ENCODE measurements at places on chromosomes 12 and 14. TPM values are rescaled to one million over a fixed set of nuclear protein-coding genes. Genes with fewer than 3 reads are reported as not detected.
A peak's percentile ranks its signal among the peaks of the same experiment; 100 is the strongest.

DNA sequence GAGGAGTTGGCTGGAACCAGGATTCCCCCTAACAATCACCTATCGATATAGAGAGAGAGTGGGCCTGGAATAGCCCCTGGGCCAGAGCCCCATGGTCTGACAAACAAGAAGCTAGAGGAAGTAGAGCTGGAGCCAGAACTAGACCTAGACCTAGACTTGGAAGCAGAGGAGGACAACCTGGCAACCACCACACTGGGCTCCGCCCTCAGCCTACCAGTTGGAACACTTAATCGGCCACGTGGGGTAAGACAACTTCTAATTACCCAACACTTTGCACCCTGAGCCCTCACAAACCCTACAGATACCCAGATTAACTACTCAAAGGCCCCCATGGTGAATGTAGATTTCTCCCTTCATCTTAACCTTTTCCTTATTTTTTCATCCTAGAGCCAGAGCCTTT, 4.6 kb upstream of the PA2G4 start:
- no peak overlapping the region for H3K4me3 ChIP-seq
- no peak for DNase-seq
- H3K4me1 ChIP-seq: peaks cover 25% of the 10 kb centered on the region
- no peak overlapping the region for H3K27ac ChIP-seq
- no peaks in the 10 kb centered on the region for H3K36me3 ChIP-seq

- H3K4me1 ChIP-seq: peaks cover 16% of the 10 kb centered on the region
- H3K36me3 ChIP-seq: no peaks in the 10 kb centered on the region
- H3K27ac ChIP-seq: no peak overlapping the region
- H3K4me3 ChIP-seq: peak overlapping the region; percentile 22
Measured at GRCh38 chr12:13179211-13180074, 17.1 kb upstream of the EMP1 start.

DNA sequence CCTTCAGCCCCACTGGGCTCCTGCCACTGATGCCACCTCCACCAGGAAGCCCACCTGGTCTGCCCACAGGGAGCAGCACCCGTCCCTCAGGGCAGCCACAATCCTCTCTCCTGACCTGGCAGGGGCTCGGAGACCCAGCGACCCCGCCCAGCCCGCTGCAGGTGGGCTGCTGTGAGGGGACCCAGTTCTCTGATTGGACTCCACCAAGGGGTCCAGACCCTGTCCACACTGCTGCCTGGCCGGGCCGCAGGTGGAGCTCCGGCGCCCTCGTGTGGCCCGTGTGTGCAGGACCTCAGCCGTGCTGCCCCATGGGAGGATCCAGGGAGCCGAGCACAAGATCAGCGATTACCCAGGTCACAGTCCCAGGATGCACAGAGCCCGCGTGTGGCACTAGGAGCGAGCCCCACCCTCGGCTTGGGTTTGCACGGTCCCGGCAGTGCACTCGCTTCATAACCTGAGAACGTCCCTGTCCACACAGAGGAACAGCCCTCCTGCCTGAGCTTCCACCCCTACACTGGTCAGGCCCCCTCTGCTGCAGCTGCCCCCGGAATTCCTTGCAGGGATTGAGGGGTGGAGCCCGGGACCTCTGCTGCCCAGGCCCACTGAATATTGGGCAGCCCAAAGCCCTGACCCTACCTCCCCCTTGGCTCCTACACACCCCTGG, 35.4 kb upstream of the TMEM179 start:
- H3K27ac ChIP-seq: no peak overlapping the region
- H3K4me1 ChIP-seq: no peaks in the 10 kb centered on the region
- peak; percentile 36 for DNase-seq
- H3K27me3 ChIP-seq: no peaks in the 10 kb centered on the region

Gene GPR33
- 0.29 TPM for total RNA-seq

DNA sequence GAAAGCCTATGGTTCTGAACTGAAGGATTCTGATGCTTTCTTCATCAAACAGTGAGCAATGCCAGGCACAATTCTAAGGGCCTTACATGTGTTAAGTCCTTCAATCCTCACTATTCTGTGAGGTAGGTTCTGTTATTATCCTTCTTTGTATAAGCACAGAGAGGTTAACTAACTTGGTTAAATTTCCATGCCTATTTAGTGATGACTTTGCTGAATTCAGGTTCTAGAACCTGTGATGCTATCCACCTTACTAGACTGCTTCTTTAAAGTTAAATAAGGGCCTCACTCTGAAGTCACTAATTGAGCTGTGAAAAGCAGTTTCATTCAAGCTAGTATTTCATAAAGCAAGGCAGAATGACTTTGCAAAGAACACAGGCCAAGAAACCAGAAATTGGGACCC, 138.9 kb upstream of the PARP11 start:
- H3K4me3 ChIP-seq: no peak overlapping the region
- H3K27me3 ChIP-seq: no peaks in the 10 kb centered on the region
- H3K36me3 ChIP-seq: no peaks in the 10 kb centered on the region
- no peak for DNase-seq
- no peaks in the 10 kb centered on the region for H3K4me1 ChIP-seq

Gene BEGAIN
- 2.4 TPM for total RNA-seq

DNA sequence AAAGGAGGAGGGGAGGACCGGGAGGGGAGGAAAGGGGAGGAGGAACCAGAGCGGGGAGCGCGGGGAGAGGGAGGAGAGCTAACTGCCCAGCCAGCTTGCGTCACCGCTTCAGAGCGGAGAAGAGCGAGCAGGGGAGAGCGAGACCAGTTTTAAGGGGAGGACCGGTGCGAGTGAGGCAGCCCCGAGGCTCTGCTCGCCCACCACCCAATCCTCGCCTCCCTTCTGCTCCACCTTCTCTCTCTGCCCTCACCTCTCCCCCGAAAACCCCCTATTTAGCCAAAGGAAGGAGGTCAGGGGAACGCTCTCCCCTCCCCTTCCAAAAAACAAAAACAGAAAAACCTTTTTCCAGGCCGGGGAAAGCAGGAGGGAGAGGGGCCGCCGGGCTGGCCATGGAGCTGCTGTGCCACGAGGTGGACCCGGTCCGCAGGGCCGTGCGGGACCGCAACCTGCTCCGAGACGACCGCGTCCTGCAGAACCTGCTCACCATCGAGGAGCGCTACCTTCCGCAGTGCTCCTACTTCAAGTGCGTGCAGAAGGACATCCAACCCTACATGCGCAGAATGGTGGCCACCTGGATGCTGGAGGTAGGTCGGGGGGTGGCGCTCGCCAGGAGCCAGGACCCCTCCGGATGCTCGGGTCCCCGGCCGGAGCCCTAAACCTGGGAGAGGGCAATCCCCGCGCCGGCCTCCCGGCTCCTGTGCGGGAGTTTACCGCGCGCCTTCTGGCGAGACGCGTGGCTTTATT, at the start of gene CCND2:
Gene CCND2, plus strand, starts transcription at position 111 of the 744 bp plus-strand sequence. Its CDS starts 279 bp downstream, at position 390.
- H3K4me3 ChIP-seq: peak within 1 kb of the TSS; percentile 85
- H3K36me3 ChIP-seq: peaks cover 4% of the 10 kb centered on the region
- H3K27me3 ChIP-seq: no peaks in the 10 kb centered on the region
- DNase-seq: peak; percentile 48

Gene ADAMTS20
- not detected for total RNA-seq

DNA sequence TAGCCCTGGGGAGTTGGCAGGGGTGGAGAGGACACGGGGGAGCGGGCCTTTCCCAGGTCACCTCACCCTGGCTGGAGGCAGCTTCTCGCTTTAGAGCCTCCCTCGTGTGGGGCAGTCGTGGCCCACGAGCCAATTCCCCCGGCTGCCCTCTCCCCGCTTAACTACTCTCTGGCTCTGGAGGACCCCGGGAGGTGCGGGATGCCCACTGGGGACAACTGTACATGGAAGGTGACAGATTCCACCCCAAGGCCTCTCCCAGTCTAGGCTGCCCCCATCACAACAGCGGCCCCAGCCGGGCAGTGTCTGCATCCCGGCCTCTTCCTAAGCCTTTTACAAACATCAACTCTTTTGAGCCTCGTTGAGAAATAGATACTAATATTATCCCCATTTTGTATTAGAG, 78.1 kb downstream of the KIF26A start:
- no peak overlapping the region for H3K27ac ChIP-seq
- no peaks in the 10 kb centered on the region for H3K36me3 ChIP-seq
- no peaks in the 10 kb centered on the region for H3K27me3 ChIP-seq
- no peak for DNase-seq
- H3K4me1 ChIP-seq: no peaks in the 10 kb centered on the region

- no peaks in the 10 kb centered on the region for H3K4me1 ChIP-seq
- no peaks in the 10 kb centered on the region for H3K36me3 ChIP-seq
- no peak for DNase-seq
- H3K4me3 ChIP-seq: no peak overlapping the region
- no peaks in the 10 kb centered on the region for H3K27me3 ChIP-seq
Measured at GRCh38 chr12:119460876-119461275, 126.3 kb downstream of the CCDC60 start.

- no peaks in the 10 kb centered on the region for H3K4me1 ChIP-seq
- H3K27ac ChIP-seq: no peak overlapping the region
- DNase-seq: no peak
- no peaks in the 10 kb centered on the region for H3K36me3 ChIP-seq
- H3K27me3 ChIP-seq: no peaks in the 10 kb centered on the region
Measured at GRCh38 chr14:91575469-91576208, 65.5 kb upstream of the PPP4R3A start.

GRCh38 chr14:91957876-91958313, 10.4 kb upstream of the FBLN5 start:
- no peak for DNase-seq
- H3K27me3 ChIP-seq: no peaks in the 10 kb centered on the region
- H3K4me3 ChIP-seq: no peak overlapping the region
- no peak overlapping the region for H3K27ac ChIP-seq
- H3K4me1 ChIP-seq: no peaks in the 10 kb centered on the region

GRCh38 chr12:122860040-122860853, 25.0 kb downstream of the HIP1R start:
- H3K4me3 ChIP-seq: no peak overlapping the region
- peaks cover 85% of the 10 kb centered on the region for H3K36me3 ChIP-seq
- H3K27me3 ChIP-seq: no peaks in the 10 kb centered on the region
- no peaks in the 10 kb centered on the region for H3K4me1 ChIP-seq

- no peak for DNase-seq
- H3K27ac ChIP-seq: no peak overlapping the region
- H3K4me1 ChIP-seq: no peaks in the 10 kb centered on the region
- no peaks in the 10 kb centered on the region for H3K27me3 ChIP-seq
Measured at GRCh38 chr12:3217683-3218079, 140.5 kb downstream of the TSPAN9 start.

GRCh38 chr14:29681316-29681715, 246.3 kb downstream of the PRKD1 start:
- H3K4me3 ChIP-seq: no peak overlapping the region
- no peak for DNase-seq
- H3K27ac ChIP-seq: no peak overlapping the region
- H3K36me3 ChIP-seq: no peaks in the 10 kb centered on the region
- H3K27me3 ChIP-seq: no peaks in the 10 kb centered on the region
- no peaks in the 10 kb centered on the region for H3K4me1 ChIP-seq

GRCh38 chr12:106584104-106585064, 1.6 kb downstream of the RFX4 start:
- H3K27me3 ChIP-seq: no peaks in the 10 kb centered on the region
- H3K36me3 ChIP-seq: no peaks in the 10 kb centered on the region
- no peaks in the 10 kb centered on the region for H3K4me1 ChIP-seq
- DNase-seq: no peak

Gene MLXIP
- 100 TPM for total RNA-seq

Gene RPL10L
- not detected for total RNA-seq

- no peak for DNase-seq
- H3K36me3 ChIP-seq: no peaks in the 10 kb centered on the region
- no peaks in the 10 kb centered on the region for H3K4me1 ChIP-seq
- no peak overlapping the region for H3K4me3 ChIP-seq
- no peaks in the 10 kb centered on the region for H3K27me3 ChIP-seq
Measured at GRCh38 chr14:88929656-88930436, 105.4 kb downstream of the TTC8 start.

- no peak overlapping the region for H3K27ac ChIP-seq
- no peaks in the 10 kb centered on the region for H3K36me3 ChIP-seq
- no peak for DNase-seq
- no peaks in the 10 kb centered on the region for H3K27me3 ChIP-seq
- no peak overlapping the region for H3K4me3 ChIP-seq
Measured at GRCh38 chr12:109613649-109614455, 40.3 kb downstream of the MVK start.

Gene CLEC1B
- not detected for total RNA-seq

GRCh38 chr12:38689704-38690103, 215.7 kb downstream of the CPNE8 start:
- no peaks in the 10 kb centered on the region for H3K36me3 ChIP-seq
- no peak overlapping the region for H3K4me3 ChIP-seq
- H3K27ac ChIP-seq: no peak overlapping the region
- no peaks in the 10 kb centered on the region for H3K27me3 ChIP-seq

DNA sequence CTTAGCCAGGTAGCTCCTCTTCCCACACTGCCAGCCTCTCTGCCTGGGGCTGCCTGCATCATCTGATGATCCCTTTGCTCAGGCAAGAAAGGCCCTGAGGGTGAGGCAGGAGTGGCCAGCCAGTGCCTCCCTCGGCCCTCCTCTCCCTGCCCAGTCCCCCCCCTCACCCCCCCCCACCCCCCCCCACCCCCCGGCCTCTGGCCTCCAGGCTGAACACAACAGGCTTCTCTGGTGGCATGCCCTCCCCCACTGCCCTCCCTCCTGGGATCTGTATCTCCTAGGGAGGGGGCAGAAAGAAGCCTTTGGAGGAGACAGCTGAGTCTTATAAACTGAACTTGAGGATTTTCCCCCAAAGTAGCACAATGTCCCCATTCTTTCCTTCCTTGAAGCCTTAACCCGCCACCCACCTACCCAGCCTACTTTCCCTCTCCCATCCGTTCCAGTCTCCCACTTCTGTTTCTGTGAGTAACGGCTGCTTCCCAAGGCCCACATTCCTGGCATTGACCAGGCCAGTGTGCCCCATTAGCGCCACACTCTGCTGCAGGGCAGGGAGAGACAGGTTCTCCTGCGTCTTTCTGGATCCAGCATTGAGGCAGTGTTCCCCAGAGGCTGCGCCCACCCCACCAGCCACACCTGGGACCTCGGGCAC, 82.1 kb downstream of the B4GALNT3 start:
- H3K4me3 ChIP-seq: no peak overlapping the region
- no peak for DNase-seq
- H3K27me3 ChIP-seq: no peaks in the 10 kb centered on the region

DNA sequence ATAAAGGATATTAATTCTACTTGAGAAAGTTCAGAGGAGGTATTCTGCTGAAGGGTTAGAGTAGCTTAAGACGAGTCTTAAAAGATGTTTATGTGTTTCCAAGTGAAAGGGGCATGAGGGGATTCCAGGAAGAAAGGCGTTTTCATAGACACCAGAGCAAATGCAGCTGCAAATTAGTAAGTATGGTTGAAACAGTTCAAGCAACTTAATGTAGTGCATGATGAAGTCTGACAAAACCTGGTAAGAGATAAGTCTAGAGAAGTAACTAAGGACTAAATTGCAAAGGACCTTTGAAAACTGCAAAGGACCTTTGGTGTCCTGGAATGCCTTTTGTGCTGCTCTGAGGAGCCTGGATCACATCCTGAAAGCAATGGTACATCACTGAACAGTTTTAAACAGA, 11.5 kb downstream of the LUM start:
- H3K4me3 ChIP-seq: no peak overlapping the region
- H3K27me3 ChIP-seq: no peaks in the 10 kb centered on the region
- H3K27ac ChIP-seq: no peak overlapping the region

Gene BEST3
- total RNA-seq: not detected

Gene SMAGP
- 4.2 TPM for total RNA-seq
